Heart left ventricle (tissue), 16 donors: ENCODE measurements at places on chromosomes 5 and 9.

DNA sequence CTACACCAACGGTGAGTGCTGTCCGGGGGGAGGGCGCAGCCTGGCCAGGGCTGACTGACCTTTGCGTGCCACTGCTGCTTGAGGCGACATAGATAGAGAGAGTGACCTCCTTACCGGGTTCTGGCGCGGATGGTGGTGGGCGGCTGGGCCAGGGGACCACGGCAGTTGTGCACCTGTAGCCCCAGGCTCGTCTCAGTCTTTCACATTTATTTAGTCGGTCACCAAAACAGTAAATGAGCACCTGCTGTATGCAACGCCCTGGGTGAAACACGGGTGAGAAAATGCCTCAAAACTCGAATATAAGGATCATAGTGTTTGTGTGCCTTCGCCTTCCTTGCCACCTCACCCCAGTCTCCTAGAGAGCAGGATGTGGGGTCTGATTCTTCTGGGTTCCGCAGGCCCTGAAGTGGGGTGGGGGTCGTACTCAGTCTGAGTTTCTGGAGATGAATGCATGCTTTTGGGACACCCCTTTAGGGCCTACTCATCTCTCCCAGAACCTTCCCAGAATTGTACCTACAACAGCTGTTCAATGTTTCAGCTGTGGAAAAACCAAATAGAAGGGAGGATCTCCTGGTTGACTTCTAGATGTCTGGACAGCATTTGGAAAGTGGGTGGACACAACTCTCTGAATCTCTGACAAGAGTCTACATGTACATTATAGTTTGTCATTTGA lies 714 bp downstream of the SEC24A start:
- H3K27ac ChIP-seq: peak overlapping the region; percentile 94
- no peaks in the 10 kb centered on the region for H3K27me3 ChIP-seq
- H3K4me1 ChIP-seq: peaks cover 20% of the 10 kb centered on the region
- peak overlapping the region; percentile 90 for H3K4me3 ChIP-seq
- no peak for DNase-seq

- H3K27me3 ChIP-seq: no peaks in the 10 kb centered on the region
- no peaks in the 10 kb centered on the region for H3K4me1 ChIP-seq
- H3K36me3 ChIP-seq: no peaks in the 10 kb centered on the region
- H3K27ac ChIP-seq: no peak overlapping the region
- no peak overlapping the region for H3K4me3 ChIP-seq
Measured at GRCh38 chr5:73591102-73591695, 25.7 kb downstream of the UTP15 start.

DNA sequence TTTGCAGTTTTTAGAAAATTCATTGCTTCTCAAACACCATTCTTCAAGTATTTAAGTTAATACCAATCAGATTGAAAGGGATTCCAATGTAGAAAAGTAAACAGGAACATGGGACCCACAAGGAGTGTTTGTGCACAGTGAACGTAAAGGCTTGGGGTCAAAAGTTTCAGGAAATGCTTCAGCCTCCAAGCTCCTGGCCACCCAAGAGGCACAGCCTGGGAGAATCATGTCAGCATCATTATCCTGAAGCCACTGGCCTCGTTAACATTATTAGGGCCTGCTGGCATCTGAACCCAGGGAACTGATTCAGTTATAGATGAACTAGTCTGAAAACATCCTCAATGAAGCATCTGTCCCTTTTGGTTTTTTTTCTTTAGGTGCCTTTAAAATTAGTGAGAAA lies 122.9 kb downstream of the NXNL2 start:
- no peaks in the 10 kb centered on the region for H3K36me3 ChIP-seq
- peaks cover 6% of the 10 kb centered on the region for H3K4me1 ChIP-seq
- H3K27me3 ChIP-seq: no peaks in the 10 kb centered on the region

DNA sequence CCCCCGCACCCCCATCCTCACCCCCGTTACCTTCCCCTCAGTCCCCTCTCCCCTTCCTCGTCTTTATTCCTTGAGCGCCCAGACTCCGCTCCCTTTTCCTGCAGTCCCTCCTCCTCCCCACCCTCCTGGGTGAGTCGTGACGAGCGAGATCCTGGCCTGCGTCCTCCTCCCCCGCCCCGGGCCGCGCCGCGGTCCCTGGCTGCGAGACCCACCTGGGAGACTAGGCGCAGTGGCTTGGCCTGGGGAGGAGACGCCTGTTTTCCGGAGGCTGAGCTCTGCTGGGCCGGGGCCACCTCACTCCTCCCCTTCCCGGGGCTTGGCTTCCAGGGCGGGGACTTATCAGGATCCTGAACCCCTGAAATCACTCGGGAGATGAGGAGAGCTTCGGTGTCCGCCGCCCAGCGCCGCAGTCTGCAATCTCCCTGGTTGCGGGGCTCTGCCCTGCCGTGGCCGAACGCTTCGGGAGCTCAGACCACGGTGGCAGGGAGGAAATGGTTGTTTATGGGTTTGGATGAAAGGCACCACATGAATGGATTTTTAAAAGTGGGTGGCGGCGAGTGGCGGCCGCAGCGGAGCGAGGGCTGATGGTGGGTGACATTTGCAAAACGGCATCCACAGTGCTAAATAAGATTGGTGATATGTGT lies 984 bp downstream of the STXBP1 start:
- peak overlapping the region; percentile 99 for H3K4me3 ChIP-seq
- peaks cover 9% of the 10 kb centered on the region for H3K4me1 ChIP-seq
- no peaks in the 10 kb centered on the region for H3K27me3 ChIP-seq
- peak overlapping the region; percentile 91 for H3K27ac ChIP-seq
- no peaks in the 10 kb centered on the region for H3K36me3 ChIP-seq
- peak; percentile 86 for DNase-seq

DNA sequence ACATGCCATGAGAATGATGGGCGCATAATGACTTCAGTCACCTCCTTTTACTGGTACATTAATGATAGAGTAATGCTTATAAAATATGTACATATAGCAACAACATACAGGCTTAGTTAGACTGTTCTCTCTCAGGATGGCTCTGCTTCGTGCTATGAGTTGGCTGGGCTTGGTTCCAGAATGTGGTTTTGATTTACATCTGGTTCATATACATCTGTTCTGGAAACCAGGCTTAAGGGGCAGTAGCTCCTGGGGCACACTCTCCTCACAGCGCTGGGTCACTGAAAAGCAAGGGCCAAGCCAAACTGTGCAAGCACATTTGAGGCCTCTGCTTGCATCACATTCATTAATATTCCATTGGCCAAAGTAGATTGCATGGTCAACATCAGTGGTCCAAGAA lies 44.9 kb downstream of the PCSK1 start:
- DNase-seq: no peak
- H3K4me1 ChIP-seq: peaks cover 6% of the 10 kb centered on the region
- H3K27me3 ChIP-seq: no peaks in the 10 kb centered on the region

DNA sequence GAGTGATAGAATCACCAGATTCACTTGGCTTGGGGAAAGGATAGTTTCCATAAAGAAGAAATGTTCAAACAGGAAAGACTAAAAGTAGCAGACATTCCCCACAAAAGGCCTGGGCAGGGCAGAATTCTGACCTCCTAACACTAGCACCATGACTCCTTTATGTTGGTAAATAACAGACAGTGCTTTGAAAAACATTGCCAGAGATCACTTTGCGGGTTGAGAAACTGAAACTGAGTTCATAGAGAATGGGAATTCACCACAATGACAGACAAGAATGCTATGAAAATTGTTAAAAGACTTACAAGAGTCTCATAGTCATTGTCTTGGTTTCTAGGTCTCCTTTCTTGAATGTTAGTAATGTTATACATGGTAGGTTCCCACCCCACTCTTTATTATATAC lies 172.5 kb upstream of the GLRA1 start:
- H3K27me3 ChIP-seq: no peaks in the 10 kb centered on the region
- no peak for DNase-seq
- no peak overlapping the region for H3K27ac ChIP-seq
- H3K4me1 ChIP-seq: no peaks in the 10 kb centered on the region
- H3K4me3 ChIP-seq: no peak overlapping the region

GRCh38 chr9:127020036-127020801 lies 102.2 kb downstream of the ANGPTL2 start:
- DNase-seq: no peak
- no peak overlapping the region for H3K27ac ChIP-seq
- H3K27me3 ChIP-seq: no peaks in the 10 kb centered on the region
- H3K4me3 ChIP-seq: no peak overlapping the region
- H3K36me3 ChIP-seq: no peaks in the 10 kb centered on the region
- peaks cover 14% of the 10 kb centered on the region for H3K4me1 ChIP-seq

DNA sequence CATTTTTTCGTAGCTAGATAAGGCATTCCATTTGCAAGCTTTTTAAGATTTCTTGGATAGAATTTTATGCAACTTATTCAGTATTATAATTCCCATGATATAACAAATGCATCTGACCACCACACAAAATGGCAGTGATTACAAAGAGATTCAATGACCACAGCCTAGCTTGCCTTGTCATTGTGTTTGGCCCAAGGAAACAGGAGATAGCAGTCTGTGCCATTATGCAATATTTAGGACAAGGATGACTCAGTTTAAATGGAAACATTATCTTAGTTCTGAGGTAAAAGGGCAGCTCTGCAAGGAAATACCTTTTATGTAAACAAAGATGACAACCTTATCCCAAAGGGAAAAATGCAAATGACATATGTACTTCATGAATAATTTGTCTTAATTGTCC lies 89.8 kb downstream of the NUDT12 start:
- no peaks in the 10 kb centered on the region for H3K4me1 ChIP-seq
- H3K36me3 ChIP-seq: no peaks in the 10 kb centered on the region
- no peak for DNase-seq
- H3K4me3 ChIP-seq: no peak overlapping the region
- no peaks in the 10 kb centered on the region for H3K27me3 ChIP-seq
- H3K27ac ChIP-seq: no peak overlapping the region

DNA sequence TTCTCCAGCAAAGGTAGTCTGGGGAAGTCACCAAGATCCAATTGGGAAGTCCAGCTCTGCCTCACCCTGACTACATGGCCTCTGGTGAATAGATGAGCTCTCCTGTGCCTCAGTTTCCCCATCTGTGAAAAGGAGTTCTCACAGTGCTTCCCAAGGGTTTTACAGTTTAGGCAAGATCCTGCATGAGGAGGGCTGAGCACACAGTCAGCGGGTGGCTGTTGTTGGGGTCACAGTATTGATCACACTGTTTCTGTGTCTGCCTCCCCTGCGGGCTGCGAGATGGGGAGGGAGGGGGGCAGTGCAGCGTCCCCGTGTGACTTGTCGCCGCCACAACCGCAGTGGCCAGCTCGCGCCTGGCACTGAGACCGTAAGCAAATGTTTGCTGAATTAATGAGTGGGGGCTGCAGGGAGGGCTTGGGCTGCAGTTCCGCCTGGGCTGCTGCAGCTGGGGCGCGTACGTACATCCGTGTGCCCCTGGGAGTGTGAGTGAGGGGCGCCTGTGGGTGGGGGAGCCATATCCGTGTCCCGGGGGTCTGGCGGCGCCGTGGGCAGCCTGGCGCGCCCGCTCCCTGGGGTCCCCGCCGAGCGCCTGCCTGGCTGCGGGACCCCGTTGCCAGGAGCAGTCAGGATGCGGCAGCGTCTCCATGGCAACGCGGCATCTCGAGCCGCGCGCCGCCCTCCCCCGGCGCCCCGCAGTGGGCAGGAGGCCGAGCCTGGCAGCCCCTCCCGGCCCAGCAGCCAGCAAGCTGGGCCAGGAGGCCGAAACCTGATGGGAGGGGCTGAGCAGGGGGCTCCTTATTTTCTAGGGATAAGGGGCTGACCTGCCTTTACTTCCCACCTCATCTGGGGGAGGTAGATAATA lies 31.4 kb upstream of the PSD2 start:
- no peaks in the 10 kb centered on the region for H3K4me1 ChIP-seq
- H3K27ac ChIP-seq: no peak overlapping the region
- peaks cover 15% of the 10 kb centered on the region for H3K27me3 ChIP-seq
- H3K36me3 ChIP-seq: no peaks in the 10 kb centered on the region
- no peak overlapping the region for H3K4me3 ChIP-seq

- DNase-seq: no peak
- peaks cover 4% of the 10 kb centered on the region for H3K4me1 ChIP-seq
- H3K27ac ChIP-seq: no peak overlapping the region
- H3K36me3 ChIP-seq: peaks cover 22% of the 10 kb centered on the region
Measured at GRCh38 chr5:131521252-131521651, 113.8 kb downstream of the RAPGEF6 start.

GRCh38 chr9:112034216-112034611 lies 137.6 kb downstream of the UGCG start:
- no peaks in the 10 kb centered on the region for H3K36me3 ChIP-seq
- H3K4me1 ChIP-seq: no peaks in the 10 kb centered on the region
- no peaks in the 10 kb centered on the region for H3K27me3 ChIP-seq
- no peak overlapping the region for H3K4me3 ChIP-seq
- DNase-seq: no peak
- H3K27ac ChIP-seq: no peak overlapping the region

DNA sequence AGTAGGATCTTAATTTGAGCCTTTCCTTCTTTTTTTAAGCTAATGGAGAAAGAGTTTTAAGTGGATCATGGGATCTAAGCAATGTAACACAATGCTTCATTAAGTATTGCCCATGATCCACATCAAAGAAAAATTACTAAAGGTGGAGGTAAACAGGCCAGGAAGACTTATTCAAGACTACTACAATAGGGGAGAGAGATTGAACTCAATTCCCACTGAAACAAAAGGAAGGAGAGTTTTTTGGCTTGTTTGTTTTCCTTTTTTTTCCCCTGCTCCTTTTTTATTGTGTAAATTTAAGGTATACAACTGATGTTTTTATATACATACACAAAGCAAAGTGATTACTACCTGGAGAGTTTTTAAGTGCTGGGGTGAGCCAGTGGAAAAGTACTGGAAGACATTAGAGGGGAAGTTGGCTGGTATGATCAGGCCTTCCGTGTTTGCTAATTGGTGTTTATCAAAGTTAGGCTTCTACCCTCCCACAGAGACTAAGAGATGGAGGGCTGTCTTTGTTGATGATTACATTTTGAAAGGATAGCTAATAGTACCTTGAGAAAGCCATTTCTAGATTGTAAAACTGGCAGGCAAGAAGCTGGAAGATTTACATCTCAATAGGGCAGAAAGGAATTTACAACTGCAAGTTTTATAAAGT lies 262.7 kb downstream of the CHSY3 start:
- no peaks in the 10 kb centered on the region for H3K27me3 ChIP-seq
- H3K4me1 ChIP-seq: no peaks in the 10 kb centered on the region
- H3K36me3 ChIP-seq: no peaks in the 10 kb centered on the region
- no peak overlapping the region for H3K4me3 ChIP-seq
- no peak overlapping the region for H3K27ac ChIP-seq

DNA sequence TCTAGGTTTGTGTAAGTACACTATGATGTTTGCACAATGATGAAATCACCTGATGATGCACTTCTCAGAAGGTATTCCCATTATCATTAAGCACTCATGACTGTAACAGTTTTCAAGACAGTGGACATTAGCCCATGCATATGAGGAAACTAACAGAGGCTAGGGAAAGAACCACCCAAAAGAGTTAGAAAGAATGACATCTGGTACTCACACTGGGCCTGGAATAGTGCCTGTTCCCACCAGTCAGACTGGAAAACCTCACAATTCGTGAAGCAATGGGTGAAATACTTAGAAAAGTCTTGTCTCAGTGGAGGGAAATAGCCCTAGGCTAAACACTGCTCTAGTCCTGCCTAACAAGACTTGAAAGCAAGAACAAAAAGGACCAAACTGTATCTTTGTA lies 117.4 kb upstream of the GDNF start:
- no peaks in the 10 kb centered on the region for H3K27me3 ChIP-seq
- no peaks in the 10 kb centered on the region for H3K36me3 ChIP-seq

DNA sequence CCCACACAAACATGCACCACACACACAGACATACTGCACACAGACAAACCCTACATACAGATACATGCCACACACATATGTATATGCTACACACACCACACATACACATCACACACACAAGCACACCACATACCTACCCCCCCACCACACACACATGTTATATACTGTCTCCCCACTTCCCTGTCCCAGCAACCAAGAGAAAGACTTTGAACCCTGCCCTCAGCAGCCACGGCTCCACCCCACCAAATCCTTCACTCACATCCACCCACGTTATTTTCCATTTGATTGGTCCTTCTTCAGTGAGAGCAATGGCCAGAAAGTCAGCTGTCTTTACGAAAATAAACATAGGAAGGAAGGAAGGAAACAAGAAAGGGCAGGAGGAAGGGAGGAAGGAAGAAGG lies 479.8 kb downstream of the DIRAS2 start:
- no peaks in the 10 kb centered on the region for H3K36me3 ChIP-seq
- no peak overlapping the region for H3K27ac ChIP-seq
- DNase-seq: no peak
- H3K27me3 ChIP-seq: no peaks in the 10 kb centered on the region
